Smooth muscle cell of bladder (primary cell): ENCODE measurements at places on chromosomes 16 and 17. TPM values are rescaled to one million over a fixed set of nuclear protein-coding genes. Genes with fewer than 3 reads are reported as not detected.

CACNG5 gene
- total RNA-seq: not detected in 2 replicates

SLC52A1 gene
- 0.14 TPM in 1 of 2 replicates, not detected in the other for total RNA-seq

GDPD1 gene
- 1.0 and 1.3 TPM in 2 replicates for total RNA-seq

SLC25A11 gene
- total RNA-seq: 51.8 and 62.5 TPM in 2 replicates

DNASE1 gene
- total RNA-seq: 16.6 and 17.7 TPM in 2 replicates

TBC1D3I gene
- 0.09 and 0.28 TPM in 2 replicates for total RNA-seq

NECAB2 gene
- 0.14 and 0.18 TPM in 2 replicates for total RNA-seq

PRM3 gene
- total RNA-seq: not detected in 2 replicates

ALDH3A1 gene
- 0.28 TPM in 2 replicates for total RNA-seq

CPNE7 gene
- total RNA-seq: 3.6 and 4.0 TPM in 2 replicates

GRAPL gene
- total RNA-seq: not detected in 2 replicates
